ENCODE measurements at places on chromosomes 5 and 9.

- no peak for DNase-seq
Observed at GRCh38 chr5:124747791-124748686, 1.6 kb upstream of the ZNF608 start.

DNA sequence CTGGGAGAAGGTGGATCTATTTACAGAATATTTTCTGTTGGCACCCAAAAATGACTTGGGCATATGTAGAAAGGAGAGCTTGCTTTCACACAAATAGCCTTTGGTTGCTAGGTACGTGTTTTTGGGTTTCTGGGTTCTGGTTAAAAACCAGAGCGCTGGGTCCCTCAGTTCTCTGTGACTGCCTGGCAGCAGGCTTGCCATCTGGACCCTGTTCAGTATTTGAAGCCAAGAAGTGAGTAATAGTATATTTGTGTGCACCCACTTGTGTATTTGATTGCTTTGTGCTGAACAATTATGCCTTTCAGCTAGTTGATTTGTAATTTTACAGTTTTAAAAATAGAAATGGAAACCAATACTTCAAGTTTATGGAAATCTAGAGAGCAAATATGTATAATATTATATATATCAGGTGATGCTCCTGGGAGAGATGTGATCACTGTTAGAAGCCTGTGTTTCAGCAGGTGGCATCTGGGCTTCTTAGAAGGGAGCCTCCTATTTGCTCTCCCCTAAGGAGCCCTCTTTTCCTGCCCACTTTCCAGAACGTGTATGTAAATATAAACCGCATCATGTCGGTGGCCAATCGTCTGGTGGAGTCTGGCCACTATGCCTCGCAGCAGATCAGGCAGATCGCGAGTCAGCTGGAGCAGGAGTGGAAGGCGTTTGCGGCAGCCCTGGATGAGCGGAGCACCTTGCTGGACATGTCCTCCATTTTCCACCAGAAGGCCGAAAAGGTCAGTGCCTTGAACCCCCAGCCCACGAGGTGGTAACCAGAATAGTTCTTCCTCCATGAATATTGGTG, 153.6 kb downstream of the TRIO start:
- no peak for DNase-seq

DNA sequence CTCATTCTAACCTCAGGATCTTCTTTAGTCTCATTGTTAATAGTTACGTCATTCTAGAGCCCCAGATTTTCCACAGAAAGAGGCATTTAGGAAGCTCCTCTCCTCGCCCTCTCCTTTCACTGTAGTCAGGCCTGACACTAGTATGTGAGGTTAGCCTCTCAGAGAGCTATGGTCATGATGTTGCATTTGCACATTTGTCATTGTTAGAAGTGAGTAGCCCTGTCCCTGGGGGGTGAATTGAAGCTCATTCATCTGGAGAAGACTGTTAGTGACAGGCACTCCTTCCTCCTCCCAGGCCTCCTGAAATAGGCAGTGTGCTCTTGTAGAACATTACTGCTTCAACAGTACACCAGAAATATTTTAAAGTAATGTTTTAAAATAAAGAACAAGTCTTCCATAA, 26.6 kb upstream of the LRRTM2 start:
- no peak for DNase-seq

DNA sequence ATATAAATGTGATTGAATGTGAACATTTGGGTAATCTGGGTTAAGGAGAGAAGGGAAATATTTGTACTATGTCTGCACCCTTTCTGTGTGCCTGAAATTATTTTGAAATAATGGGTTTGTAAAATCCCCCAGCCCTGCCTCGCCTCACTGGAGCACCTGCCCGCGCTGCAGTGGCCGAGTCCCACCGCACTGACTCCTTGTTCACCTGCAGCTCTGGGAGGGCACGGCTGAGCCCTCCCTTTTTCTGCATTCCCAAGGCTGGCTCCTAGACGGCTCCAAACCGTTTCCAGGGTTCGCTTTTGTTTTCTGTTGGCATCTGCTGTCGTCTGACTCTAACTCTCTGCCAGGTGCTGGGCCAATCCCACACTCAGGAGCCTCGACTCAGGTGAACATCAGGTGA, 17.6 kb upstream of the PPP1R26 start:
- no peak for DNase-seq

DNA sequence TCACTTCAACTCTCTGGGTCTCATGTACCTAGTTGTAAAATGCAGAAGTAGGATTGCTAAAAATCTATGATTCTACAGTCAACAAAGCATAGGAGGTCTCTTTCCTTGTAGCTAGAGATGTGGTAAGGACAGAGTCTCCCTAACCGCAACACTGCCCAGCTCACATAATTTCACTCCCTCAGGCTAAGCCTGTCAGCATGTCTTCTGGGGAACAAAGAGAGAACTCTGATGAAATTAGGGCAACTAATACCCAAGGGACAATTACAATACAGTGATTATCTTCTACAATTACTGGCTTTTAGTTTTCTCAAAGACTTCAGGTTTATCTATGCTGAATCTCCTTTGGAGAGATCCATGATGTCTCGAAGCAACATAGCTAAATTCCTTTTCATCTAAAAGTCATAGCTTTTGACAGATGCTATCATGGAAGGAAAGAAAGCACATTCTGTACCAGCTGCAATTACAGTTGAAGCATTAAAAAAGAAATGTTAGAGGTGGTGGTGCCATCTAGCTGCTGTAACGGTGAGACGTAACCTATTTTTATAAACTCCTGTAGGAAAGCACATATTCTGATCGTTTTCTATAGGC, 141.1 kb upstream of the TARS1 start:
- DNase-seq, result peak; percentile 41

GRCh38 chr9:135198586-135199285, 111.3 kb downstream of the OLFM1 start:
- DNase-seq, result no peak

GRCh38 chr5:176415240-176415951, 943 bp downstream of the CLTB start:
- DNase-seq, result no peak

DNA sequence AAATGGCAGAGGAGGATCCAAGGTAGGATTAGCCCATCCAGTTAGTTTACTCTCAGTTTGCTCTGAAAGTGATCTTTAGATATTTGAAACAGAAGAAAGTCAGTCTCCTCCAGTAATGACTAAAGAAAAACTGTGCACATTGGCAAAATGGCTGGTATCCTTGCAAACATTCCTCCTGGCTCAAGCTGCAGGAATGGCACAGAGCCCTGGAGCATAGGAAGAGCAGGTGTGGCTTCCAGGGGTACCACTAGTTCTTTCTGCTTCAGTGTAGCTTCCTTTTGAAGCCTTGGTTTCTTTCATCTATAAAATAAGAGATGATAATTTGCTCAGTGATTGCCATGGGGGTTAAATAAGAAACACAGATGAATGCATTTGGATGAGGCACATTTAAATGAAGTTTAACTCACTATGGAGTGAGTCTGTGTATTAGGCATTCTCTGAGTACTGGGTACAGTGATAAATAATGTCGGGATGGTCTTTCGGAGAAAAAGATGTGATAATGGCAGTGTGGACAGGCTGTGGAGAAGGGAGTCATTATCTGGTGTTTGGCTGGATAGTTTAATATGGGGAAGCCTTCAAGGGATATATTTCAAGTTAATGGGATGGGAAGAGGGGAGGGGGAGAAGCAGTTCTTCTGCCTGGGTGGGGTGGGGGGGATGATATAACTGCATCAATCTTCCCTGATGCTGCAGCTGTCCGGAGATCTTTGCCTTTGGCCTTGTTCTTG, 217.3 kb upstream of the KLF4 start:
- DNase-seq, result no peak

- DNase-seq, result no peak
Observed at GRCh38 chr9:134320126-134320867, 6.0 kb upstream of the RXRA start.

- DNase-seq, result no peak
Observed at GRCh38 chr5:107378218-107378899, 292.4 kb downstream of the EFNA5 start.

DNA sequence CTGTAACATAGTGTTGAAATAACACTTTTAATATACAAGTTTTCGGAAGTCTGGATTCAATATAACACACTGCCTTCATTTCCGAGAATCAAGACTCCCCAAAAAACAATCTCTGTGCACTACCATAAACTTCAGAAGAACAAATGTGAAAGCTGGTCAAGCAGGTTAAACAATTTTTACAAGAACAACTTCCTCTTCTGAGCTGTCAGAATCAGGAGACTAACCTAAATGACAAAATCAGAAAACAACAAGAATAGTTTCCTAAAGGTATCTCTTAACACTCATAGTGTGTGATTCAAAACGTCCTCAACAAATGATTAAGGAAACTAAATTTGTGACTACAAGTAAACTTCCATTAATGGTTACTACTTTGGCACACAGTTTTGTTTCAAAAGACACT, 11.6 kb downstream of the C9orf72 start:
- no peak for DNase-seq

DNA sequence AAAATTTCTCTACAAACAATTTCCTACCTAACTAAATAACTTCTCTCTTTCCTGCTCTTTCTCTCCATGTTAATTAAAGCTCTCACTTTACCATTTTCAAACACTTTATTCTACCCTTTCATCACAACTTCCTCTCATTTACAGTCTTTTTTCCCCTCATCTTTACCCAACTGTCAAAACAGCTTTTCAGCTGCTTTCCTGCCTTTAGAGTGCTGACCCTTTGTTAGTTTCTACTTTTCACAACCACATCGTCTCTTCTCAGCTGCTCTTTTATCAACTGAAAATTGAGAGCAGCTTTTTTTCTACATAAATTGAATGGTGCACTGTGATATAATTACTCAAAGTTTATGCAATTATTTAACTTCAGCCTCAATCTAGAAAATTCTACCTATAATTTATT, 3.1 kb upstream of the HOMER1 start:
- DNase-seq, result no peak

DNA sequence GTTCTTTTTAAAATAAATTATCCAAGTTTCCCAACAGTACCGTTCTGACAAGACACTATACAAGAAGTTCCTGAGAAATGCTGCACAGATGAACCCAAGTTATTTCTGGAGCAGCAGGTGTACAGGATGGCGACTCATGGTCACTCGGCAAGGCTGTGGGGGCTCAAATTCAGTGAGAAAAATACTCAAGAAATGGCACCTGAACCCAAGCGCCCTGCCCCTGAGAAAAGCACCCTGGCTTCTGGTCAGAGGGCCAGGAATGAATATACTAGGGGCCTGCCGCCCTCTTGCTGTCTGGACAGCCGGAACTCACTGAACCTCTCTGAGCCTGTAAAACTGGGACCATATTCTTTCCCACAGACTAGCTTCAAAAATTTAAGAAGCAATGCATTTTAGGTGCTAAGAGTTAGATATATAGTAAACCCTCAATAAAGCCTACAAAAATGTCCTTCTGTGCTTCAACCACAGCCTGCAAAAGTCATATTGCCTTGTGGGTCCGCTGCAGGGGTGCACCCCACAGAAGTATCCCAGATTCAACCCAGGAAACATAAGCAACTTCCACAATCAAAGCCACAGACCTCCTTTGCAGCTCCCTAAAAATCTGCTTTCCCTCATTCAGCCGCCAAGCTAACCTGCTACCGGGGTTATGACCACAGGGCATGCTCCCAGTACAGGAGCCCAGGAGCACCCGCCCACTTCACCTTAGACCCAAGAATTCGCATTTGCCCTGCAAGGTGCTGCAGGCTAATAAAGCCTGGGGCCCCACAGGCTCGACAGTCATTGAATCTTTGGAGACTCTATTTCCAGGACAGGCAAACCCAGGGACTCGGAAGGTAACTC, 1.4 kb downstream of the RAPGEF1 start:
- DNase-seq, result no peak

DNA sequence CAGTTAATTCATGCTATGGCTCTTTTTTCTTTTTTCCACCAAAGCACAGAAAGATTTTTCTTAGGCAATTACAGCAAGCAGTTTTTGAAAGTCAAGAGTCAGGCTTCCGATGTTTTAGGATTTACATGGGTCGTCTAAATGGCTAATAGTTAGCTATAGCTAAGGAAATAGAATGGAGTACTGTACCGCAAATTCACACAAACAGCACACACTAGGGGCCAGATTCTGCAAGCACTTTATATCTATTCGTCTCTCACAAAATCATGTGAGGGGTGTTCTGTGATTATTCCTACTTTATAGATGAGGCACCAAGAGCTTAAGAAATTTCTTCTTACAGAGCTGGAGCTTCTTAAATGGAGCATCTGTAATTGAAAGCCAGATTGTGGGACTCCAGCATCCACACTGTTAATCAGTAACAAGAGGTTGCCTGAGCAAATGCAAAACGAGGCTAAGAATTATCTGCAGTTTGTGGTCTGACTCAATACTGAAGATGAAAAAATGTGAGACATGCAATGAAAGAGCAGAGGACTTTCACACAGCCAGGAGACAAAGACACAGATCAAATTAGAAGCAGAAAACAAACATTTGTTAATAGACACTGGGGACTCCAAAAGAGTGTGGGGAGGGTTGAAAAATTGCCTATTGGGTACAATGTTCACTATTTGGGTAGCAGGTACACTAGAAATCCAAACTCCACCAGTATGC, 62.7 kb upstream of the CTXN3 start:
- DNase-seq, result no peak

DNA sequence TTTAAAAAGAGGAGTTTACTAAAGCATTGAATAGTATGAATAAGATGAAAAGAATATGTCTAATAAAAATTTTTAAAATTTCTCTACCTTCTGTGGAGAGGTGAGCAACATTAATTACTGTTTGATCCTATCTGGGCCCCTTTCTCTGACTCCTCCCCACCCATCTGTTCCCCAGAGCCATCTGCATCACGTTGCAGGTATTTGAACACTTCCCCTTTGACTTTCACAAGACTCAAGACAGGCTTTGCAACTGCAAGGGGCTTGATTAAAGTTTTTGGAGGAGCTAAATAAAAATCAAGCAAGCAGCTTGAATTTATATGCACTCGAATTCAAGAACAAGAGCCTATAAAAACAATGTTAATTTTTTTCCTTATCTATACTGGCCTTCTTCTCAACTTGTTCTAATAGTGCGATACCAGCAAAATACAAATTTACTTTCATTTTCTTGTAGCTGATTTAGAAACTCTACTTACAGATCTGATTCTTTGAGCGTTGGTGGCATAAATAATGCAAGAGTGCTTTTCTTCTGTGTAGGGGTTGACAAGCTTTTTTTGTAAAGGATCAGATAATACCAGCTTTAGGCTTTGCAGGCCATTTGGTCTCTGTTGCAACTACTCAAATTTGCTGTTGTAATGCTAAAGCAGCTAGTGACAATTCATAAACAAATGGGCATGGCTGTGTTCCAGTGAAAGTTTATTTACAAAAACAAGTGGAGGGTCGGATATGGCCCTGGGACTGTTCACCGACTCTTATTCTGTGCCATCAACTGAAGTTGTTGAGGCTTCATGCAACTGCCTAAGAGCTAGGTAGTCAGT, 21.2 kb downstream of the TXNDC8 start:
- DNase-seq, result no peak

DNA sequence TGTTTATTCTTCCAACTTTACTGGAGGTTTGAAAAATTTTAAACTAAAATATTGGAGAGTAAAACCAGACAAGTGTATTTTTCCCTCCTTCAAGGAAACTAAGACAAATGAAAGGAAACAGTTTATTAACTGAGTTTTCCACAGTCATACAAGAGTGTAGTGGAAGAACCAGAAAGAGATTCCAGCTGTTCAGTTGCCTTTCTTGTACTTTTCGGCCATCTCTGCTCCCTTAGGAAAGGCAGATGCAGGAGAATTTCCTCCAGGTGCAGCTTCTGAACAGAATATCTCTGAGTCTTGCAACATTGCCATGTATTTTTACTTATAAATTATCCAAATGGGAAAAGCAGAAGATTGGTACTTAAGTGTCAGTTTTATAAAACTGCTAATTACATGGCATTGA, 217.1 kb downstream of the MAST4 start:
- DNase-seq, result no peak

Measured in T1000 (cell line).